ENCODE measurements at places on chromosomes 13 and 19.

DNA sequence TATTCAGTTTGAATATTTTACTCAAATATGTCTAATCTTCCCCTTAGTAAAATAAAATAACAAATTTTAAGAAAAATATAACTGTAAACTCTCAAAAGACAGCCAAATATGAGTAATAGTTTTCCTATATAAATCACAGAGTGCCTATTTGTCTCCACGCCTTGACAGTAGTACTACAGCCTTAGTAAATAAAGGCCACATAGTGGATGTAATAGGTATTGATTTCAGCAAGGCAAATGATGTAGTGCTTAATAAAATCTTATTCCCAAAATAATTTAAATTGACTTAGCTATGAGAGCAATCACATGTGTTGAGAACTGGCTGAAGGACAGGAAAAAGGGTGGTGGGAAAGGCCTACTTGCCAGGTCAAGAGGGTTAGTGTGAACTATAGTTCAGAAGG, 747.2 kb downstream of the OLFM4 start:
- DNase-seq, result no peak

- peak; percentile 26 for DNase-seq
Observed at GRCh38 chr13:25046985-25047511, 48.9 kb upstream of the PABPC3 start.

GRCh38 chr13:80341101-80341755, at the start of gene SPRY2:
TSS of gene SPRY2 (minus strand) at chr13:80341126. CDS start at chr13:80337705, 3,421 bp downstream.
- peak; percentile 93 for DNase-seq

GRCh38 chr19:49333418-49333805, 1.8 kb upstream of the CD37 start:
- DNase-seq, result no peak

DNA sequence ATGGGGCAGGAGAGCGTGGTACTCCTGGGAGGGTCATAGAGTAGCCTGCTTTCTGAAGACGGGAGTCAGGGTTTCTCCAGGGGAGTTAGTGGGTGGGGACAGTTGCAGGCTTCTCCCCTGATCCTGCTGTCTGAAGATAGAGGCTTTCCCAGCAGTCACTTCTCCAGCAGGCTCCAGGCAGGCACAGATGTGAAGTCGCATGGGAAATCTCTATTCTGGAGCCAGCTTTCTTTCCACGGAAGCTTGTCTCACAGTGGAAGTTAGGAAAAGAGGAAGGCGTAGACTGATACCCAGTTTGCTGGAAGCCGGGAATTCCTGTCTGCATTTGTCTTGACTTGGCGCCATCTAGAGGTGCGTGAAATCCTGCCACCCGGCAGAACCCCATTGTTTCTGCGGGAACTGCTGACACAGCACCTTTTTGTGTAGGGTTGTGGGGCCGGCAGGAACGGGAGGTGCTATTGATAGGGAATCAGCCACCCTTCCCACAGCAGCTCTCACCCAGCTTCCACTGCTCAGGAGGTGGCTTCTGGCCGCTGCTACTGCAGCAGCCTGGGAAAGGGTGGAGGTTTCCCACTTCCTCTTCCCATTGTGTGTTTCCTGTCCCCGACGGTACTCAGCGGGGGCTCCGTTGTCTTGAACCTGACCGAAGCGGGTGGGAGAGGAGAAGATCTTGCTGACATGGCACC, 28.5 kb upstream of the NPAS1 start:
- DNase-seq, result peak; percentile 60

DNA sequence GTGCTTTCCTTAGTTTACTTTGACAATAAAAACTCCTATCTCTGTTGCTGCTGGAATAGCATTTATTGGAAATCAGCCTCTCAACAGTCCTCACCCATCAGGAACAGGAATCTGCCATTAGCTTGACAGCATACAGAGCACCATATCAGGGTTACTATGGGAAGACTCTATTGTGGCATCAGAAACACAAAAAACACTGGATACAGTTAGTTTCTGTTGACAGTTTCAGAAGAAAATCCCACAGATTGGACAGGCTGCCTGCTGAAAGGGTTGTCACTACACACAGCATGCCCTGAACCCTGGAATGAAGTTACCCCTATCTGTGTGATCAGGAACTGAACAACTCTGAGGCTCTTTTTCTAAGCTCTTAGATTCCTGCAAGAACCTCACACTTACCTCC, 172.7 kb downstream of the ENOX1 start:
- DNase-seq, result no peak

- DNase-seq, result peak; percentile 36
Observed at GRCh38 chr19:1651568-1652291, 685 bp downstream of the TCF3 start.

DNA sequence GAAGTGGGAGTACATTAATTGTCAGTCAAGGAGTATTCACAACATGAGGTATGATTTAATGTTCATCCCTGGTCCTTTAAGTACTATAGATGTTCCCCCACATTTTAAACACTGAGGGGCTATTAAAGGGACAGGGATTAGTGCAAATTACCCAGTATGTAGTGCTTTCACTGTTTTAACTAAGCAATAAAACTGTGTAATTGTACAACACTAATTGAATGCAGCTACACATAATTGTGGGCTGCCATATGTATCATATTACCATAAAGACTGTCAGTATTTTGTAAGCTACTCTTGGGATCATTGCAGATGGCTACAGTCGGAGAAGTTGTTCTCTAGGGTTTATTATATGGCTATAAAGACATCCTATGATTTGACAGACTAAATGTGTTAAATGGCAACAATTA, 316.6 kb downstream of the DCLK1 start:
- DNase-seq, result no peak

DNA sequence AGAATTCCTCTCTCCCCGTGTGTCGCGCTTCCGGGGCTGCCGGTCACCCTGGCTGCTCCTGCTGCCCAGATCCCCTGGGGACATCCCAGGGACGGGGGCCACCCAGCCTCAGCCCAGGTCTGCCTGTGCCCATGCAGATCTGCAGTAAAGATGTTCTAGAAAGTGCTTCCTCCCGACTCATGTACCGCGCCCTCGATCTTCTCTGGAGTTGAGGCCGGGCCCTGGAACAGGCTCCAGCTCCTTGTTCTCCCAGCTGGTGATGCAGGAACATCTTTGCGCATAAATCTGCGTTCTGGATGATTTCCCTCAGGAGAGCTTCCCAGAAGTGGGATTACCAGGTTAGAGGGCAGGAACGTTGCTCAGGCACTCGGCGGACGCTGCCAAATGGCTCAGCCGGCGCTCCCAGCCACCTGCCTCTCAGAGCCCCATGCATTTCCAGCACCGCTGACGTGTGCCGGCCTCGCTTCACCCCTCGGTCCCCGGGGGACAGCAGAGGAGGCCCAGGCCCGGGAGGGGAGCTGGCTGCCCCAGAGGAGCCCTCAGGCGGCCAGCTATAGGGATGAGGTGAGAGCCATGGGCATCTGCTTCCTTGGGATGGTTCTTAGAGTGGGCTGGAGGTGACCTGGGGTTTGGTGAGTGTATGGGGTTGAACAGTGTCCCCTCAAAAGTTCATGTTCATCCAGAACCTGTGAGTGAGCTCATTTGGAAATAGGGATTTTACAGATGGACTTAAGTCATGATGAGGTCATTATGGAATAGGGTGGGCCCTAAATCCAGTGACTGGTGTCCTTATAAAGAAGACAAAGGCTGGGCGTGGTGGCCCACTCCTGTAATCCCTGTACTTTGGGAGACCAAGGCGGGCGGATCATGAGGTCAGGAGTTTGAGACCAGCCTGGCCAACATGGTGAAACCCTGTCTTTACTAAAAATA, 42.6 kb downstream of the CRTC1 start:
- DNase-seq, result no peak

DNA sequence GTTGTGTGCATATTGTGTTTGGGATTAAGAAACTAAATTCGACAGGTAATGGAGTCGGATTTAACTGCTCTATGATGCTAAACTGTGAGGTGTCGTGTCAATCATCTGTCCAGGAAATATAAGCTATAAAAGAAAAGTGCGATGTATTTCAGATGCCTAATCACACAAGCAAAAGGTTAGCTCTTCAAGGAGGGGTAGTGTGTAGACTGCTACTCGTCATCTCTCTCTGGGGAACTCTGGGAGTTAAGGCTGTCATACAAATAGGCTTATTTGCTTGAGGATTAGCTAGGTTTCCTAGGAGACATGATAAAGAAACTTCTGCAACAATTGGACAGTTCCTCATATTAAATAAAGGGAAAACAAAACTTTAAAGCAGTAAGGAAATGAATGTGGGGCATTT, 462.1 kb downstream of the OLFM4 start:
- no peak for DNase-seq

- no peak for DNase-seq
Observed at GRCh38 chr19:5337708-5338655, 2.6 kb downstream of the PTPRS start.

GRCh38 chr13:21465710-21466160, 6.6 kb upstream of the ZDHHC20 start:
- no peak for DNase-seq

- DNase-seq, result no peak
Observed at GRCh38 chr13:21590231-21590630, 13.7 kb downstream of the MICU2 start.

GRCh38 chr13:67119481-67119894, 110.6 kb downstream of the PCDH9 start:
- DNase-seq, result peak; percentile 85

- peak; percentile 66 for DNase-seq
Observed at GRCh38 chr13:113288880-113289279, 8.2 kb upstream of the LAMP1 start.

GRCh38 chr19:44050740-44051649, 841 bp upstream of the ZNF223 start:
- DNase-seq, result peak; percentile 53

DNA sequence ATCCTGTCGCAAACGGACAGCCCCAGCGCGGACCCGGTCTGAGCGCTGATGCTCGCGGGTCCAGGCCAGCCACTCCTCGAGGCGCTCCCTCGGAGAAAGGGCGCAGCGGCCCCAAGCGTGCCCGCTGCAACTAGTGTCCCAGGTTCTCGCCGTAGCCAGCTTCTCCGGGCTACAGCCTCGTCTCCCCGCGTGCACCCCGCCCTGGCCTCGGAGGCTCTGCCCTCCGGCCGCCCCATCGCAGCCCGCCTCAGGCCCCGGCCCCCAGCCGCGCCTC, 487 bp downstream of the FLT1 start:
- DNase-seq, result peak; percentile 19

GRCh38 chr13:67048084-67048820, 181.9 kb downstream of the PCDH9 start:
- peak; percentile 9 for DNase-seq

DNA sequence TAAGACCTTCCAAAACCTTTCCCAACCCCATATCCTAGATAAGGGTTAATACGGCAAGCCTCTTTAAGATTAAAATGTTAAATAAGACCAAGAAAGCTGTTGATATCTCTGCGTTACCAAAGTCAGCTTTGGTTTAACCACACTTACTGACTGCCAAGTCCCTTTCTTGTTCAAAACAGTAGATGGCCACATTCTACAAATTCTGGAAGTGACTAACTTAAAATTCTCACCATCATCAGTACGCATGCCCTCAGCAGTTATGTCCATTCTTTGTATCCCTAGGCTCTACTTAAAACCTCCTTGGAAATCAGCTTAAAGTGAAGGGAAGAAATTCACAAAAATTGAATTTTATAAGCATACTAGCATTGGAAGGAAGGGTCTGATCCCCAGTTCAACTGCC, 23.6 kb downstream of the SOHLH2 start:
- DNase-seq, result no peak

GRCh38 chr19:46755853-46756543, 9.7 kb upstream of the STRN4 start:
- no peak for DNase-seq

- no peak for DNase-seq
Observed at GRCh38 chr19:27679905-27680304, 1533.0 kb downstream of the UQCRFS1 start.

DNA sequence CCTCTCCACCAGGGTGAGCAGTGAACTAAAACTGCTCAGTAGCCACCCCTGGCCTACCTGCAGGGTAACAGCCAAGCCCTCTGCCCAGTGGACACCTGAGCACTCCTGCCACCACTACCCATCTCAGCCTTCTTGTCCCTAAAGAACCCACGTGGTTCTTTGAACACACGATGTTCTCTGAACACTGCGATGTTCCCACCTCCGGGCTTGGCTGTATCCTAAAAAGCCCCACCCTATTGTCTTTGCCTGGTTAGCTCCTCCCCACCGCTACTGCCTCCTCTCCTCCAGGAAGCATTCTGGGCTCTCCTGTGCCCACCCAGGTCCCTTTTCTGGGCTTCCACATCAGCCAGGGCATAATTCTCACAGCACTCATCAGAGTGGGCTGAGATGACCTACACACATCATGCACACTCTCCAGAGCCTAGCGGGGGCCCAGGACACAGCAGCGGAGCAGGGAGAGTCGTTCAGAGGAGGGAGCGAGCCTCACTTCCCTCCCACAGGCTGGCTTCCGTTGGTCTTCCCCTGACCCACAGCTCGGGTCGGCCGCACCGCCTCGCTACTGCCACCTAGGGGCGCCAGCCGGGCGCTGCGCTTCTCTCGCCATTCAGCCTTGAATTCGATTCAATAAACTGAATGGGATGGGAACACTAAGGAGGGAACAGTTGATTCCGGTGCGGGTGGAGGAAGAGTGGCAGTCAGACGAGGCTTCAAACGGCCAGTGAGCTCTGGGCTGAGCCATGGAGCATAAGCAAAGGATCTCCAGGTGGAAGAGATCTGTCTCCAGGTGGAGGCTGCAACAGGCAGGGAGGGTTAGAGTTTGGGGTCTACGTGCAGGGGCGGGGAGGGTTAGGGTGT, 3.2 kb downstream of the ELAVL1 start:
- peak; percentile 79 for DNase-seq

DNA sequence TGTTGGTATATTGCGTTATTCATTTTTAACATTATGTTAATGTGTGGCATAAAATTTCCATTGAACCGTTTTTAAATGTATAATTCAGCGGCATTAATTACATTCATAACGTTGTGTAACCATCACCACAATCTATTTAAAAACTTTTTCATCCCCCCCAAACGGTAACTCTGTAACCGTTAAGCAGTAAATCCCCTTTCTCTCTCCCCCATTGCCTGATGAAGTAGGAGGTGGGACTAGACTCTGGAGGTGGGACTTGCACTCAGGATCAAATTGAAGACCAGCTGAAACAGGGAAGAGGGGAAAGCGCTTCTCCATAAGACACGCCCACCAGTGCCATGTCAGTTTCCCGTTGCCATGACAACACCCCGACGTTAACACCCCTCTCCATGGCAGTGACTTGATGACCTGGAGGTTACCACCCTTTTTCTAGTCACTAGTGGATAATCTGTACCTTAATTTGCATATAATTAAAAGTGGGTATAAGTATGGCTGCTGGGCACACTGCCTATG, 16.8 kb downstream of the CLEC11A start:
- DNase-seq, result no peak

DNA sequence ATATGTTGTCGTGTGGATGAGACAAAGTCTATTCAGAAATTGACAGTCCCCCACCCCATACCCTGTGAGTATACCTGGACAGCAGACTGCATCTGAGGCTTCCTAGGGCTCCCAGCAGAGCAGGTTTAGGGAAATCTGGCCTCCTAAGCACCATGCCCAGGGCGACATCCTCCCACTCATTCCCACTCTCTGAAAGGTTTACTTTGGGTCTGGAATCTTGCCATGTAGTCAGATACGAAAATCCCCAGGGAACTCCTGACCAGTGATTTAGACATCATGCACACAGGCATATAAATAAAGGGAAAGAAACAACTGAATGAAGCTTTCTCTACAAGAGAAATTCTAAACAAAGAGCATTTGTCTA, 717 bp upstream of the NALCN start:
- DNase-seq, result peak; percentile 87

- DNase-seq, result no peak
Observed at GRCh38 chr13:25709088-25709487, 337.3 kb downstream of the ATP8A2 start.
